ENCODE measurements at places on chromosomes 11 and 22. TPM values are rescaled to one million over a fixed set of nuclear protein-coding genes. Genes with fewer than 3 reads are reported as not detected.

The TRPM5 gene
- not detected for total RNA-seq

The ADAMTS8 gene
- total RNA-seq: not detected

The SYT12 gene
- 2.0 TPM for total RNA-seq

The FAM111B gene
- under 0.01 TPM for total RNA-seq

The OR10D3 gene
- total RNA-seq: not detected

The C22orf31 gene
- not detected for total RNA-seq

The MIOX gene
- not detected for total RNA-seq

The PDHX gene
- total RNA-seq: 26.6 TPM

The PRR5L gene
- 6.3 TPM for total RNA-seq

The ABCG4 gene
- under 0.01 TPM for total RNA-seq

The SPECC1L gene
- total RNA-seq: 25.0 TPM

The C2CD2L gene
- 2.3 TPM for total RNA-seq

The SMC1B gene
- not detected for total RNA-seq

The TMEM132A gene
- total RNA-seq: 25.2 TPM

The LRP4 gene
- 5.0 TPM for total RNA-seq

The PNPLA2 gene
- total RNA-seq: 15.6 TPM

The RIC3 gene
- total RNA-seq: 0.26 TPM

The ARHGAP8 gene
- total RNA-seq: 15.0 TPM

The GAL gene
- total RNA-seq: 0.77 TPM

The ALDH3B1 gene
- total RNA-seq: 6.1 TPM

The GRIK4 gene
- total RNA-seq: not detected

The CNGA4 gene
- total RNA-seq: not detected

The SLN gene
- not detected for total RNA-seq

The MS4A15 gene
- not detected for total RNA-seq

The THAP12 gene
- 42.9 TPM for total RNA-seq

The PGA5 gene
- total RNA-seq: not detected

The PHF21B gene
- not detected for total RNA-seq

The TTC28 gene
- 1.3 TPM for total RNA-seq

The FAM168A gene
- total RNA-seq: 5.8 TPM

The UBQLNL gene
- total RNA-seq: under 0.01 TPM

The TECTA gene
- under 0.01 TPM for total RNA-seq

The DHCR7 gene
- total RNA-seq: 29.4 TPM

The USP2 gene
- 0.26 TPM for total RNA-seq

The CLCF1 gene
- total RNA-seq: 1.8 TPM

The FERMT3 gene
- total RNA-seq: 0.51 TPM

The FAM227A gene
- 0.26 TPM for total RNA-seq

The SLC7A4 gene
- under 0.01 TPM for total RNA-seq

The TPBGL gene
- total RNA-seq: not detected

The OR51I1 gene
- not detected for total RNA-seq

The HBD gene
- total RNA-seq: not detected

The MMP27 gene
- total RNA-seq: not detected

The SEPTIN5 gene
- 5.8 TPM for total RNA-seq

The CHADL gene
- 1.6 TPM for total RNA-seq

The MS4A3 gene
- not detected for total RNA-seq

The BIRC3 gene
- total RNA-seq: 1.4 TPM

The CRYBB3 gene
- not detected for total RNA-seq

The HMOX1 gene
- 3.9 TPM for total RNA-seq

The MYEOV gene
- total RNA-seq: 0.26 TPM

The MS4A4E gene
- not detected for total RNA-seq

The SLC6A5 gene
- total RNA-seq: not detected

The RAG1 gene
- 1.3 TPM for total RNA-seq

The PRR14L gene
- total RNA-seq: 17.4 TPM

The NELL1 gene
- total RNA-seq: not detected
